ENCODE measurements at places on chromosomes 5 and 9.

GRCh38 chr9:112752334-112753125 is 2.0 kb downstream of the SNX30 start:
- DNase-seq: no peak

GRCh38 chr9:132040808-132041207 is 38.9 kb downstream of the MED27 start:
- DNase-seq: no peak

GRCh38 chr5:138975098-138975847 is 100.1 kb upstream of the LRRTM2 start:
- no peak for DNase-seq

DNA sequence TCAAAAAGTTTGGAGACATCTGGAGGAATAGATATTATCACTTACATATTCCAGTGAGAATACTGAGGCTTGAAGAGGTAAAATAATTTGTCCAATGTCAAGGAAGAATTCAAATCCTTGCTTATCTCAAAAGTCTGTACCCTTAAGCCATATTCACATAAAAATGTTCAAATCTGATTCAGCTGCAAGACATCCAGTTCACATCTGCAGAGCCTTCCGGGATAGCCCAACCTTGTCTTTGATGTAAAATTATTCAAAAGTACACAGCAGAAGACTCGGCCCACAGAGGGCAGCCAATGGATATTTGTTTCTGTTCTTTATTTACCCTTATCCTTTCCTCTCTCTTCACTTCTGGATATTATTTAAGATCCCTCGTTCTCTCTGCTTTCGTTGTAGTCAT is 1183.8 kb upstream of the WWC1 start:
- DNase-seq: no peak

DNA sequence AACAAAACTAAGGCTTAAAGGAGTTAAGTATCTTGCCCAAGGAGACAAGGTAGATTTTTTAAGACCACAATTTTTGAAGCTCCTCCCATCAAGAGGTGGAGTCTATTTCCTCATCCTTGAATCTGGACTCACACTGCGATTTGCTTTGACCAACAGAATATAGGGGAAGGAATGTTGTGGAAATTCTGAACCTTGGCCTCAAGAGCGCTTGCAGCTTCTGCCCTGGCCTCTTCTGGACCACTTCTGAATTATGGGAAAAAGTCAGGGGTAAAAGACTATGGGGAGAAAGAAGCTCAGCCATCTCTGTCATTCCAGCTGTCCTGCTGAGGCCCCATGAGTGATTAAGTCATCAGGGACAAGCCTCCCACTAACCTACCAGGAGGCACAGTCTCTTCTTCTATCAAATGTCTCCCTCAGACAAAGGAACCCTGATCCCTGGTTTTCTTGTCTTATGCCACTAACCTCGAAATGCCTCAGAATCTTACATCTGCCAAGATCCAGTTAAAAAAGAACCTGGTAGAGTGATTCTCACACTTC is 25.9 kb downstream of the MAPKAP1 start:
- no peak for DNase-seq
